ENCODE measurements at places on chromosomes 7 and 10.

DNA sequence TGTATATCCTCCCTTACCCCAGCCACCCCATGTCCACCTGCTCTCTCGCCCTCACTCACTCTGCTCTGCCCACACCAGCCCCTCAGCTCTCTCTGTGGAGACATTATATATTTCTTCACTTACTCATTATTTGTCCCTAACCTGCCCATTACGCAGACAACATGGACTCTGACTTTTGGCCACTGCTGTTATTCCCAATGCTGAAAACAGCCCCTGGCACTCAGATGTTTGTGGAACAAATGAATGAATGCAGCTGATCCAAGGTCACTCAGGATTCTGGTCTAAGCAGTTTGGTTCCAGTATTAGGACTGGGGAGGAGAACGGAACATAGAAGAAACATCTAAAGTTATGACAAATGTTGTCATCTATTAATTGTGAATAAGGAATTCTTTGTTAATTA, 26.7 kb downstream of the GNA12 start:
- no peak for DNase-seq

- DNase-seq = no peak
Observed at GRCh38 chr10:74406006-74406405, 255.0 kb downstream of the ADK start.

- no peak for DNase-seq
Observed at GRCh38 chr7:8566016-8566415, 132.6 kb downstream of the NXPH1 start.

DNA sequence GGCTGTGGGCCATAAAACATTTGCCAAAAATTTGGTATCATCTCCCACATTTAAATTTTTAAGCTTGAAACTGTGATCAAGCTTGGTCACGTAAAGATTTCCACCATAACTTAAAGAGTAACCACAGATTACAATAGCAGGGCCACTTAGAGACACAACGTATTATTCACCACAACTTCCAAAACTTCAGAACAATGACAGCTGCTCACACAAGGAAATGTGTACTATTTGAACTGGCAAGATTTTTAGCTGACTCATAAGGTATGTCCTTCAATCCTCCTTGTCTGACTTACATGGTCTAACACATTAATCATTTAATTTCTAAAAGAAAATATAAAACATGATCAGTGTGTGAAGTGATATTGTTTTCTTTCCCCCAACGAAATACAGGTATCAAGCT, 234.5 kb downstream of the PARD3 start:
- no peak for DNase-seq

DNA sequence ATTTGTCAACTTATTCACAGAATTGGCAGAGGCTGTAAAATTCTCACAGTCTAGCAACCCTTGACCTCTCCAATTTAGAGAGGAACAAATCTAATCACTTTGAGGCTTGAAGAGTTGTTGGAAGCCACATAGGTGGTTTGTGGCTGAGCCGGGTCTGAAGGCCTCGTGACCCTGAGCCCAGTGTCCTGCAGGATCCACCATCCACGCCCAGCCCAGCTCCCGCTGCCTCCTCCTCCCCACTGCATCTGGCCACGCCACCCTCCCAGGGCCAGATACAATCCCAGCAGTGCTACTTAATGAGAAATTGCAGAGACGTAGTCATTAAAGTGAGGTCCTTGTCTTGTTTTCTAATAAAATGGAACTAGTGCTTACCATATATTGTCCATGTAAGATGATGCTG, 81.4 kb upstream of the SHH start:
- no peak for DNase-seq

GRCh38 chr10:23157239-23157681, 34.9 kb upstream of the PTF1A start:
- no peak for DNase-seq

- no peak for DNase-seq
Observed at GRCh38 chr7:41203542-41203941, 499.3 kb downstream of the INHBA start.

DNA sequence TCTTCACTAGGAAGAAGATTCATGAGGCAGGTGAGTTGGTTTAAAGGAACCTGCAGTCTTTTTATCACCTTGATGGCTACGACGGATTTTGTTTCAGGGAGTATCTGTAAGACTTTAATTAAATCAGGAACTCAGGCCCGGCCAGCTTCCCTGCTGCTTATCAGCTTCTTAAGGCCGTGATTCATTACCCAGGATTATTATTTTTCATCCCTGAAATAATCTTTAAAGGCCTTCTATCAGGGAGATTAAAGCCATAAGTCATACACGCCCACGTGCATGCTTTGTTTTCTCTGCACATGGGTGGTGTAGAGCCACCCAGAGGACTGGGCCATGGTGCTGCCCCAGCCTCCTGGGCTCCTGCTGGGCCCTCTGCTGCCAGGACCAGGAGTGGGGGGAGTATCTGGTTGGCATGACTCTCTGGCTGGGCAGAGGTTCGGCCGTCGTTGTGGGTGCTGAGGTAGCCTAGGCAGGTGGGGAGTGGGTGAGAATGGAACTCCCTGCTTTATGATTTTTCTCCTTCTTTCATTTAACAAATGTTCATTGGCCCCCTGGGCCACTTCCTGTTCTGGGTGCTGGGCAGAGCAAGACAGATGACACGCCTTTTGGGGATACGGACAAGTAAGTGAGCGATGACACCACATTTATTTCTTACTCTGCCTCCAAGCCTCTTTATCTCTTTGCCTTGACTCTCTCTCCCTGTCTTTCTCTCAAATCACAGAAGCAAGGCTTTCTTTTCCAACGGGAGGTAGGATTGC, 39.0 kb upstream of the PCBD1 start:
- no peak for DNase-seq

DNA sequence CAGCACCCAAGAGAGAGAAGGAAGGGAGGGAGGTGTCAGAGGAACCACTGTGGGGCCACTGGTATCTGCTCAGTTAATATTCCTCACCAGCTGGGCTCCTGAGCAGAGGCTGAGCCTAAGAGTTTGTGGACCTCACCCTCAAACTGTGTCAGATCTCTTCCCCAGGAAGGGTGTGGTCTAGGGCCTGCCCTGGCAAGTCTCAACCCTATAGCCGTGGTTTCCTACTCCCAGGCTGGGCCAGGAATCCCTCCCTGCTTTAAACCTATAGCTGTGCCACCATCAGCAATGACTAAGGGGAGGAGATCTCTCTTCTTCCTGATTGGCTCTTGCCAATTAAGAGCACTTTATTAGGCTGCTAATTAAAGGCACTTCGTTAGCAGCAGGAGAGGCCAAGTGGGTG, 29.9 kb downstream of the POLL start:
- DNase-seq = no peak

DNA sequence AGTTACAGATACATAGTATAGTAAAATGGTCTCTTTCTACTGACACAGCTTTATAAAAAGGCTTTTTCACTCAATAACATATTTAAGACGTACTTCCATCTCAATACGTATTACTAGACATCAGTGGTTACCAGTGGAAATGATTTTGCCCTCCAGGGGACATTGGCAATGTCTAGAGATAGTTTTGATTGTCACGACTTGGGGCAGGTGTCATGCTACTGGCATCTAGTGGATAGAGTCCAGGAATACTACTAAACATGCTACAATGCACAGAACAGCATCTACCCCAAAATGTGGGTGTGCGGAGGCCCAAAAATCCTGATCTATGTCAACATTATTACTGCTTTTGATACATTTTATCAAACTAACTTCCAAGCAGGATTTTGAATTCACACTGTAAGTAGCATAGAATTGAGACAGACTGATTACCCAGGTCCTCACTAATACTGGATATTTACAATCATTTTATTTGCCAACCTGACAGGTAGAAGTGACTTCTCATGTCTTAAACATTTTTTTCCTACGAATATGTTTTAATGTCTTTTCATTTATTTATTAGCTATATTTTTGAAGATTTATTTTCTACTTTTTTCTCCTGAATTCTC, 53.8 kb downstream of the HGF start:
- DNase-seq = no peak

GRCh38 chr7:20482071-20482470, 133.4 kb upstream of the ABCB5 start:
- DNase-seq = no peak

- peak; percentile 46 for DNase-seq
Observed at GRCh38 chr7:143345428-143345900, 17.0 kb downstream of the FAM131B start.

DNA sequence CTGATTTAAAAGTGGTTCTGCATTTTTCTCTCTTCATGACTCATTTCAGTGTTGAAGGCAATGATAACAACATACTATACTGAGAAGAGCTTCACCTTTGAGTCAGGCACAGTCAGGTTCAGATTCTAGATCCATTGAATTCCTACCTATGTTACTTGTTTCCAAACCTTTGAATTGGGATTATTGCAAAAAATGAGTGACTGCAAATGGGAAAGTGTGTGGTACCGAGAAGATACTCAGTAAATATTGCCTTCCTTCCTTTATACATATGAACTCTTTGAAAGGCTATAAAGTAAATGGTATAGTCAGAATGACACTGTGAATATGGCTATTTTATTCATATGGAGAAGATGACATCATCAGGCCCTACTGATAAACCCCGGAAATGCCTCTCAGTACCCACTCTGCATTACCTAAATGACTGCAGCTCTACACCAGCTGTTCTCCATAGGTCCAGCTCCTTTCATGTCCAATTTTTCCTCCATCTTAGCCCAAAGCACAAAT, 66.7 kb upstream of the FGL2 start:
- DNase-seq = no peak

- no peak for DNase-seq
Observed at GRCh38 chr7:19009241-19009935, 108.0 kb downstream of the TWIST1 start.

DNA sequence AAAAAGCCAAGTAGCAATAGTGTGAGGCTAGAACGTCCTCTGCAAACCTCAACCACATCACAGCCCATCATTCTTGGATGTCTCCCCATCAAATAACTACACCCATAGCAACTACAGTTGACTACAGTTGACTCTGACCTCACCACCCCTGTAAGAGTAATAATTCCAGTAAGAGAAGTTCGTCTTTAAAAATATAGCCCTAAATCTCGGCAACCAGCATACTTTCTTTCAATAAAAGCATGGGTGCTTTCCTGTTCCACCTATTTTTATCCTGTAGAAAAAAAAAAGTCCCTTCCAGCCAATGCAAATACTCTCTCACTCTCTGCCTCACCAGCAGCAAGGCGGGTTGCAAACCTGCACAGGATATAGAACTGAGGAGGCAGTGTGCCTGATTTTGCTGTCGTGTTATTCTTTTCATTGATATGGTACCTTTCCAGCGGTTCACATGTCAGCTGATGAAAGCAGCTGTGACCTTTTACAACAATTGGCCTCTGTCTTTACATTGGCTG, 187.5 kb upstream of the NFE2L3 start:
- no peak for DNase-seq

DNA sequence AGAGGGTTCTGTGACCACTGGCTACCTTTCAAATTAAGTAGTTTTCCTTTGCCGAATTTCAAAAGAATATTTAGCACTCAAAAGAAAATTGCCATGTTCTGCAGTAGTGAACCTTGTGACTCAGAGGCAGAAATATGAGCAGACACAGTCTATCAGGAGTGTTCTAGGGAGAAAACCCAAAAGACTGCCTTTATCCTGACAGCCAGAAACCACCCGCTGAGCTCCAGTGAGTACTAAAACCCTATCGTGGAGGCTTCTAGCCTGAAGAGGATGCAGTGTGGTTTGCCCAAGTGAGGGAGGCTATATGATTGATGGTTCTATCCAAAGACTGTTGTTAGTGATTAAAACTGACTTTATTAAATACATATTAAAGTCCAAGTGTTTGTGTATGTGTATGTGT, 21.9 kb downstream of the CHRM2 start:
- DNase-seq = no peak

DNA sequence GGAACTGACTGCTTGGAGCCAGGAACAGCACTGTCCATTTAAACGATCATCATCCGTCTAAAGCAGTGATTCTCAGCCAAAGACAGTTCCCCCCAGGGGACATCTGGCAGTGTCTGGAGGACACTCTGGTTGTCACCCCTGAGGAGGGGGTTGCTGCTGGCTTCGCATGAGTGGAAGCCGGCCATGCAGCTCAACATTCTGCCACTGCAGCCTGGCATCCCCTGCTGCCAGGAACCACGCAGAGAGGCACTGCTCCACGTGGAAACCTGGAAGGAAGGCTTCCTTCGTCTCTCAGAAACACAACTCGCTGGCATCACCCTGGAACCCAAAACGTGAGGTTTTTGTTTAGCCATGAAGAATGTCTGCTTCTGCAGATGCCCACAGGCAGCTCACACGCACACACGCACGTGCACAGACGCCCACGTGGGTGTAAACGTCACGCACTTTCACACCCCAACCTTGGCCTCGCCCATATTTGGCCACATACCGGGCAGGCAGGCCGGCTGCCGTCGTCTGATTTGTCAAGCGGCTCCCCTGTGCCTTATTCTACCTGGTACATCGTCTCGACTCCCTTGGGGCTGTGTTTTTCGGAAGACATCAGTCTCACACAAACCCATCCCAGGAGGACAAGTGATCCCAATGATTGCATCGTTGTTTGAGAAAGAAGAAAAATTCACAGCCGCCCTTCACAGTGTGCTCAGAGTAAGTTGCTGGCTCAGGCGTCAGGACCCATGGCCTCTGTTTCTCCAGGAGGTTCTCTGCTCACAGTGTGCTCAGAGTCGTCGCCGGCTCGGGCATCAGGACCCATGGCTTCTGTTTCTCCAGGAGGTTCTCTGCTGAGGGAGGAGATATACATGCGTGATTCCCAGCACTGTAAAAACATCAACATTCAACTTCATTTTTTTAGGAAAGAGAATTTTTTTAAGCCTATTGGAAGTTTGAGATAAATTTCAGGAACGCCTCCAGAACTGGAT, 127.2 kb upstream of the PPP2R2D start:
- DNase-seq = no peak

DNA sequence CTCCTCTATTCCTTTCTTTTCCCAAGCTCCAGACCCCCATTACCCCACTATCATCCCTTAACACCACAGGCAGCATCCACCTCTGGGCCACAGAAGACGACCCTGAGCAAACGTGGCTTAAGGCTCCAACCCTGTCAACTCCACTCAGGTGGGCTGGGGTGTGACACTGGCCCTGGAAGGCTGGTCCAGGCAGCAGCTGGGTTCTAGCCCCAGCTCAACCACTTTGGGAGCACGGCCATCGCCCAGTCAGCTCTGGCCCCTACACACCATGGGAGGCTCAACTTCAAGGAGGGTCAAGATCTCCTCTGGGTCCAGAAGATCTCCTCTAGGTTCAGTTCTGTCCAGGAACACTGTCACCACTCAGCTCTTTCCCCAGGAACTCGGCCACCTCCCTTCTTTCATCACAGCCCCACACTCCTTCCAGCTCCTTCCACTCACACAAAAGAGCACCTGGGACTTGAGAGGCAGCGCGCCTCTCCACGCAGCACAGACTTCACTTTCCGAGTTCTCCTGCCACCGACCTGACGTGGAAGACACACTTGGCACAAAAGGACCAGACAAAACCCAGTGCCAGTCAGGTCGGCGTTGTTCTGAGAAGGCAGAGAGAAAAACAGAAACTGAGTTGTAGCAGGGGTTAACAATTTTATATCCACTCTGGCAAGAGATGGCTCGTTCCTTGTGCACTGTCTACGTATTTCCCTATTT, 84.1 kb downstream of the CTBP2 start:
- no peak for DNase-seq

All from stimulated activated CD8-positive, alpha-beta memory T cell treated with anti-CD3 and anti-CD28 coated beads, Interleukin-12 subunit alpha, Interleukin-12 subunit beta, amount 100 ng/mL, for 1 hour (primary cell).